ENCODE measurements at places on chromosomes 6 and 20.

DNA sequence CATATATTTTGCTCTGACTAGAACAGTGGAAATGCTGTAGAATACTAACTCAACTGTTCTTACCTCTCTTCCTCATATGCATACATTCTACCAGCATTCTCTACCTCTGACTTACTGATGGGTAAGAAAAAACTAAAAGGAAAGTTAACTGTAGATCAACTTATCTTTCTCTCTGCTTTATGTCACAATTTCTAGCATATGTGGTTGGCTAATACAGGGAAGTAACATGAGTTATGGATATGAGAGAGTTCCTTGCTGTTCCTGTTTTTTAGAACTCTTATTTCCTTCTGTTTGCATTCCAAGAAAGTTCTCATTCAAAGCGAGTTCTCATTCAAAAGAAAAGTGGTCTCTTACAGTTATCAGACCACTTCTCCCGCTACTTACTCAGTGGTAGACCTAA, 226.8 kb upstream of the SGK1 start:
- no peak for DNase-seq

DNA sequence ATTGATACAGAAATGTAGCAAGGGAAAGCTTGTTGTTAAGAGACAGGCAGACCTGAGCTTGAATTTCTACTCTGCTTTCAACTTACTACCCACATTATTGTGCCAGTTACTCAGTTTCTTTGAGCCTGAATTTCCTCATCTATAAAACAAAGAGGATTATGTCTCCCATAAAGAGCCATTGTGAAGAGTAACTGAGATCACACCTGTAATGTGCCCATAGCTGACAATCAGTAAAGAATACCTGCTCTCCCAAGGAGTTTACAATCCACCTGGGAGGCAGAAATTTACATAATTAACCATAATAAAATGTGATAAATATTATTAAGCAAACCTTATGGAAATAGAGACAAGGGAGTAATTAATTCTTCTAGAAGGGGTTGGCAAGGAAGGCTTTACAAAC, 204.9 kb downstream of the EPM2A start:
- DNase-seq = no peak

DNA sequence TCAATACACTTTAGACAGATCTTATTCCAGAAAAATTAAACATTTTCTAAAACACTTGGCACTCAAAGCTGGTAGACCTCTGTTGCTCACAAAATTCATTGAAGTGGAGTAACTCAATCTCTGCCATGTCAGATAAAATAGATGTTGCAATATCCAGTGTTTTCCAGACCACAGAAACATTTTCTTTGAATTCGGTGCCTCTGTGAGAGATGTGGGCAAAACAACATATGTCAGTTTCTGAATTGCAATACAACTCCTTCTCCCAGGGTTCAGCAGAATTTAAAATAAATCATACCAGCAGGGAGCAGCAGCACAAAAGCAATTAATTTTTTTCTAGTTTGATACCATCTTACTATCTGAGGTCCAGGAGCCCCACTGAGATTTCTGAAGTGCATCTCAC, 11.3 kb upstream of the PKHD1 start:
- DNase-seq = no peak

GRCh38 chr6:124983383-124984083, 21.3 kb downstream of the RNF217 start:
- no peak for DNase-seq

GRCh38 chr6:149264629-149265028, 52.9 kb upstream of the TAB2 start:
- DNase-seq = no peak
